ENCODE measurements at places on chromosomes 3 and 15. TPM values are rescaled to one million over a fixed set of nuclear protein-coding genes. Genes with fewer than 3 reads are reported as not detected.
A peak's percentile ranks its signal among the peaks of the same experiment; 100 is the strongest.

DNA sequence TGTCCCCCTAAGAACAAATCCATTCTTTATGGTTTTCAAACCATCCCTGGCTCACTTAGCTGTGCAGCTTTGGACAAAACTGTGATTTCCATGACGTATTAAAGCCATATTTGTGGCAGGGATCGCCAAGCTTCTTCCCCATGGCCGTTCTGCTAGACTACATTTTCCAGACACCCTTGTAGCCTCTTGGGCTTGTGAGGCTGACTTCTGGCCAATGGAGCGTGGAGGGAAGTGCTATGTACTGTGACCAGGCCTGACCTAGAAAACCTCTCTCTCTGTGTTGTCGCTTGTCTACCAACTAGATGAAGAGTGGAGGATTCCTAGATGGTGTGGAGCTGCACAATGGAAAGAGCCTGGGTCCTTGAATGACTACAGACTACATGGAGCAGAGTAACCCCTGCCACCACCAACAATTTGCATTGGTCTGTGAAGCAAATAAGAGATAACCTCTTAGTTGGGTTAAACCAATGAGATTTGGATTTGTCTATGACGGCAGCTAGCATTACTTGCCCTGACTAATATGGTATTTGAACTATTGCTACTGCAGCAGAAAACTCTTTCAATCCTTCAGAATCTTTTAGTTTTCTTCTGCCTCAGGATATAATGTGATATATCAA is 22.1 kb upstream of the MGLL start:
- no peak overlapping the region for H3K27ac ChIP-seq
- H3K27me3 ChIP-seq, result peaks cover 21% of the 10 kb centered on the region
- no peak for DNase-seq
- H3K4me1 ChIP-seq, result no peaks in the 10 kb centered on the region

GRCh38 chr3:196506687-196507086 is 3.1 kb upstream of the RNF168 start:
- peaks cover 13% of the 10 kb centered on the region for H3K27me3 ChIP-seq
- no peak for DNase-seq
- H3K4me3 ChIP-seq, result no peak overlapping the region
- H3K4me1 ChIP-seq, result peaks cover 14% of the 10 kb centered on the region
- H3K36me3 ChIP-seq, result peaks cover 10% of the 10 kb centered on the region

- H3K36me3 ChIP-seq, result no peaks in the 10 kb centered on the region
- DNase-seq, result no peak
- H3K27me3 ChIP-seq, result peaks cover 6% of the 10 kb centered on the region
These were observed 141.7 kb upstream of the IQSEC1 start for GRCh38 chr3:13214847-13215472.

DNA sequence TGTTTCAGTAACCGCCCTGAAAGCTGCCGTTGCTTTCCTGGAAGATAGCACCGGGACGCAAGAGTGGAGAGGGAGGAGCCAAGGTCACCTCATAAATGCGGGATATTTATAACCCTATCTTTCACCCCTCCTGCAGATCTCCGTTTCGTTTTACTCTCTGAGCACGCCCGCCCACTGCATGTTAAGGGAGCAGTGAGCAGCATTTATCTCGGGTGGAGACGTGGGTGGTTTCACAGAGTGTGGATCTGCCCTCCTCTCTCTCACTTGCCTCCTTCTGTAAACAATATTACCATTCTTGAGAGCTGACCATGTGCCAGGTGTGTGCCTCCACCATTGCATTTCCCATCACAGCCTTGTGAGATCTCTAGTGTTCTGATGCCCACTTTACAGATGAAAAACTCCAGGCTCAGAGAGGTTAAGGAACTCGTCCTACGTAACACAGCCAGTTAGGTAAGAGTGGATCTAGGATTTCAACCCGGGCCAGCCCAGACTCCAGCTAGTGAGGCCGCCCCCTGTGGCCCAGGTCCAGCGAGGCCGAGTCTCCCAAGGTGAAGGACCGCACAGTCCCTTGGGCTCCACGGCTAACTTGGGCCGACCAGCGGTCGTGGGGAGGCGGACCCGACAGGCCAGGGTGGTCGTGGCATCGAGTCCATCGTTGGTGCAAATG is 16.9 kb upstream of the SEMA4B start:
- DNase-seq, result peak; percentile 15
- peak overlapping the region; percentile 73 for H3K4me3 ChIP-seq
- H3K27me3 ChIP-seq, result peaks cover 8% of the 10 kb centered on the region
- peaks cover 30% of the 10 kb centered on the region for H3K4me1 ChIP-seq

DNA sequence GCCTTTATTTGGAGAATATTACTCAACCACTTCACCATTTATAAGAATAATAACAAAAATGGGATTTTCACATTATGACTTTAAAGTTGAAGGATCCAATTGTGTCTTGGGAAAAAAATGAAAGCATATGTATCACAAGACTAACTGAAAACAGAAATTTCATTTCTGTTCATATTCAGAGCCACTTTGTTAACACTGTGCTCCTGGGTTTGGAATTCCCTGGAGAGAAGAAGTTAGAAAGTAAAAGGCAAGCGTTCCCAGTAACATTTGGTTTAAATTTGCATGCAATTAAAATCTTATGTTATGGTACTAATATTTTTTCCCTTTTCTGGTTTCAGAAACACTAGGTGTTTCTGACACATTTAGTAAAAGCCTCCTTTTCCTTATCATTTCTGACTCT is 230.8 kb downstream of the RBMS3 start:
- H3K4me1 ChIP-seq, result peaks cover 13% of the 10 kb centered on the region
- no peak overlapping the region for H3K4me3 ChIP-seq
- H3K27me3 ChIP-seq, result no peaks in the 10 kb centered on the region
- DNase-seq, result no peak

DNA sequence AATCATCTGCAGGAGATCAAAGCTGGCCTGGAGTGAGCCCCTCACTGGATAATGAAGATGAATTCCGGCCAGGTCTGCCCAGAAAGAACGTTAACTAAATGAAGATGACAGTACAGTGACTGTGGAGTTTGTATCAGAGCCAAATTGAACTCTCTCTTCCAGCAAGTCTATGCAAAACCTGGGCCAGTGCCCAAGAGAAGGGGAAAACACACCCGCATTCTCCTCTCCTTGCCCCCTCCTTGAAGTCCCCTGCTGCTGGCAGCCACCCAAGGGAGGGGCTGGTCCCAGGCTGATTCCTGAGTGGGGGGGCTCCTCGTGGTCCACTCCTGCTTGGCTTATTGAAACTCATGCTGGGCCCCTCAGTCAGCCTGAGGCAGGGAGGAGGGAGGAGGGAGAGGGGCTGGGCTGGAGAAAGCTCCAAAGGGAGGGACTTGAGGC is 155.7 kb downstream of the RAB11A start:
- peaks cover 15% of the 10 kb centered on the region for H3K27me3 ChIP-seq
- H3K36me3 ChIP-seq, result no peaks in the 10 kb centered on the region
- no peak overlapping the region for H3K4me3 ChIP-seq
- H3K4me1 ChIP-seq, result no peaks in the 10 kb centered on the region
- no peak for DNase-seq
- no peak overlapping the region for H3K27ac ChIP-seq

DNA sequence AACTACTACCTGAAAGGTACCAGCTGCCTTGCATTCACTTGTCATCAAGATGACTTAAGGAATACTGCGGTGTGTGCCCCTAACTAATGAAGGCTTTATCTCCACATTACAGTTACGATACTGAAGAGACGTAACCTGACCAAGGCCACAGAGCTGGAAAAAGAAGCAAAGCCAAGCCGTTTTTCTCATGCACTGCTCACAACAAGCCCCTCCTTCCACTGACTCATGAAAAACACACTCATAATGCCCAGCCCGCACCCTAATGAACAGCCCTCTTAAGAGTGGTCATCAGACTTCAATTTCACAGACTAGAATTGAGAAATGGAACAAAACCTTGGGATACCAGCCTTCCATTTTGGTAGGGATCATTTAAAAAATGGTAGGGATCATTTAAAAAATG is 11.6 kb downstream of the PSMD6 start:
- H3K27ac ChIP-seq, result no peak overlapping the region
- peaks cover 55% of the 10 kb centered on the region for H3K36me3 ChIP-seq
- peaks cover 26% of the 10 kb centered on the region for H3K4me1 ChIP-seq
- no peak overlapping the region for H3K4me3 ChIP-seq
- no peaks in the 10 kb centered on the region for H3K27me3 ChIP-seq

DNA sequence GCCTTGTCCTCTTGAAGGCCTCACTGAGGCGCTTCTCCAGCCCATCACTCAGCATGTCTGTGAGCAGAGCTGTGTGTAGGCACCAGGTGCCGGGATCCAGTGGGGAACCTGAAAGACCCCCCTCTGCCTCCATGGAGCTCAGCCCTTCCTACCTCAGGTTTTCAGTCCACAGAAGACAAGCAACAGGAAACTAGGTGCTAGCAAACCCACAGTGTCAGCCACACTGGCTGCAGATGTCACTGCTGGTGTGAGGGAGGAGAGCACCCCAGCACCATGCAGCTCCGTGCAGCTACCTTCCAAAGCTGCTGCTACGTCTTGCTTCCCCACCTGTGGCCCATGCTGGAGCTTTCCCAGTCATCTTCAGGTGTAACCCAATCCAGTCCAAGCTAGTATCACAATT is 17.9 kb downstream of the PSTPIP1 start:
- H3K4me3 ChIP-seq, result peak overlapping the region; percentile 70
- H3K27ac ChIP-seq, result peak overlapping the region; percentile 92
- peak; percentile 59 for DNase-seq
- H3K4me1 ChIP-seq, result peaks cover 88% of the 10 kb centered on the region
- peaks cover 38% of the 10 kb centered on the region for H3K36me3 ChIP-seq

GRCh38 chr3:123169492-123169929 is 32.2 kb upstream of the SEC22A start:
- H3K36me3 ChIP-seq, result peaks cover 23% of the 10 kb centered on the region
- no peak for DNase-seq
- H3K27me3 ChIP-seq, result no peaks in the 10 kb centered on the region
- no peak overlapping the region for H3K27ac ChIP-seq

The PP2D1 gene
- total RNA-seq, result not detected

The SLC35G2 gene
- 3.0 TPM for total RNA-seq

The GOLGA6L10 gene
- 0.32 TPM for total RNA-seq

The DUOXA2 gene
- not detected for total RNA-seq

The SECISBP2L gene
- total RNA-seq, result 44.8 TPM

The MYO5C gene
- total RNA-seq, result 0.54 TPM

The CHL1 gene
- not detected for total RNA-seq

The ARHGAP31 gene
- 8.0 TPM for total RNA-seq

The THRB gene
- not detected for total RNA-seq

Measured in activated T-helper 1 cell treated with anti-CD3 and anti-CD28 coated beads, Interleukin-12 subunit alpha, Interleukin-12 subunit beta, Interleukin-2, Interleukin-4 antibody, amounts not matched to agents 30 ng/mL and 10 ng/mL and 1 ng/mL, durations not matched to agents 14 hours and 24 hours and 36 hours (primary cell).